ENCODE measurements at places on chromosomes 5 and 9. TPM values are rescaled to one million over a fixed set of nuclear protein-coding genes. Genes with fewer than 3 reads are reported as not detected.

PCDHB16 gene
- total RNA-seq, result not detected

DNA sequence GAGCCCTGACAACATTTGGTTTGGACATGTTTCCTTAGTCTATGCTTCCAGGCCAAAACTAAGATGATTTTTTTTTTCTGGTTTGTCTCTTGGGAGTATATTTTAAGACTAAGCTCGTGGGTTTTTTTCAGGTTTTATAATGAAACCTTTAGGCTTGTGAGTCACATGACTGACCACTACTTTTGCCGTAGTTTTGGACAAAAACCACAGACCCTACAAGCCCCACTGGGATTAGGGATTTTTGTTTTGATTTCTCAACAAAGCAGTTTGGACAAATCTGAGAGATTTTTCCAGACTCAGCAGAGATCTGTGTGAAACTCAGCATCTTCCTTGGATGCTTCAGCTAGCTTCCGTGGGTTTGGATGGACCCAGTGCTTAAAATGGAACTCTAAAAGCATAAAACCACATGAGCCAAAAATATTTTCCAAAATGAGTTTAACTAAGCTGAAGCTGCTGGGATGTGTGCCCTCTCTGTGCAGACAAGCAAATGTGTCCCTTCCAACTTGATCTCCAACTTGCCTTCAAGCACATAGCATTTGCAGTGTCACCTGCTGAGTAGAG, 70.3 kb upstream of the SMIM15 start:
- H3K27ac ChIP-seq, result no peak overlapping the region
- H3K36me3 ChIP-seq, result no peaks in the 10 kb centered on the region
- peaks cover 1% of the 10 kb centered on the region for H3K27me3 ChIP-seq
- DNase-seq, result no peak

- peak; percentile 33 for DNase-seq
- H3K27me3 ChIP-seq, result peaks cover 24% of the 10 kb centered on the region
- no peaks in the 10 kb centered on the region for H3K4me1 ChIP-seq
Measured at GRCh38 chr9:95552814-95553546, 36.2 kb upstream of the PTCH1 start.

GRCh38 chr9:96626912-96627311, 7.3 kb upstream of the CDC14B start:
- no peak overlapping the region for H3K4me3 ChIP-seq
- no peak for DNase-seq
- H3K36me3 ChIP-seq, result no peaks in the 10 kb centered on the region
- H3K4me1 ChIP-seq, result peaks cover 6% of the 10 kb centered on the region

GRCh38 chr5:133440467-133441115, 171.8 kb downstream of the FSTL4 start:
- DNase-seq, result no peak
- no peaks in the 10 kb centered on the region for H3K4me1 ChIP-seq
- H3K27ac ChIP-seq, result no peak overlapping the region

DNA sequence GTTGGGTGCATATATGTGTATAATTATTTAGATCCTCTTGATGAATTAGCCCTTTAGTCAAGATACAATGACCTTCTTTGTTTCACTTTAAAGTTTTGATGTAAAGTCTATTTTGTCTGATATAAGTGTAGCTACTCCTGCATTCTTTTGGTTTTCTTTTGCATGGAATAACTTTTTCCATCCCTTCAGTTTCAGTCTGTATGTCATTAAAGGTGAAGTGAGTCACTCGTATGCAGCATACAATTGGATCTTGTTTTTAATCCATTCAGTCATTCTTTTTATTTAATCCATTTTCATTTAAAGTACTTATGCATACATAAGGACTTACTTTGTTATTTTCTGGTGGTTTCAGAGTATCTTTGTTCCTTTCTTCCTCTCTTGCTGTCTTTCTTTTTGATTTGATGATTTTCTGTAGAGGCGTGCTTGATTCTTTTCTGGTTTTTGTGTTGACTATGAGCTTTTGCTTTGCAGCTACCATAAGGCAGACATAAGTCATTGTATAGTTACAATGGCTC, 36.3 kb upstream of the FAM120A start:
- no peak overlapping the region for H3K27ac ChIP-seq
- no peaks in the 10 kb centered on the region for H3K4me1 ChIP-seq
- H3K36me3 ChIP-seq, result peaks cover 4% of the 10 kb centered on the region
- DNase-seq, result no peak

DNA sequence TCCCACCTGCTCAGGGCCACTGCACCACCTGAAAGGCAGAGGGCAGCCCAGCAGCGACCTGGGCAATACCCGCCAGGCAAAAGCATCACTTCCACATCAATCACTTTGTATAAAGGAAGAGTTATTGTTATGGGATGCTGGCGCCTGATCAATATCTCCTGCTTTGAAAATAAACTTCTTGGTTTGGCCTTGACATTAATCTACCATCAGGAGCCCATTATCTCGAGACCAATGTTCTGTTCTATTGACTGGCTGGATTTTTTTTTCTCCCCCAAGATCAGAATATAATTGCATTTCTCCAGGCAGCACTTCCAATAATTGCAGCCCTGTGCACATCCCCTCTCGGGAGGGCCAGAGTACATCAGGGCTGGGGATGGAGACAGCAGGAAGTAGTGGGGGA, 44.4 kb upstream of the SAP30L start:
- no peak for DNase-seq
- no peak overlapping the region for H3K27ac ChIP-seq
- H3K4me3 ChIP-seq, result no peak overlapping the region
- H3K27me3 ChIP-seq, result no peaks in the 10 kb centered on the region

DNA sequence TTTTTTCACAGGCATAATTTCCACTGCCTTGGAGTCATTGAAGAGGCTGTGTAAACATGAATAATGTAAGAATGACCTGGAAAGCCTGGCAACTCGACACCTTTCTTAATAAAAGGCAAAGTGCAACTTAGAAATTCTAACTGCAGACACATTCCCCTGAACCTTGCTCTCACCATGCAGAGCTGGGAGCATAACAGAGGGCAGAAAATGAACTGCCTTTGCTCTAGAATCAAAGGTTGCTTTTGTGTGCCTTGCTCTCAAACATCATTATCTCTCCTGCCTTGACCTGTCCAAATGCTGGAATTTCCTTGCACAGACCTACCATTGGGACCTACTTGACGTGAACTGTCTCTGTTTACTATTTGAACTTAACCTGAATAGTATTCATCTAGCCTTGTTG, 462.0 kb upstream of the ZNF462 start:
- DNase-seq, result no peak
- no peaks in the 10 kb centered on the region for H3K36me3 ChIP-seq
- no peaks in the 10 kb centered on the region for H3K27me3 ChIP-seq
- no peak overlapping the region for H3K4me3 ChIP-seq
- H3K27ac ChIP-seq, result no peak overlapping the region
- H3K4me1 ChIP-seq, result no peaks in the 10 kb centered on the region

Data from activated CD4-positive, alpha-beta memory T cell treated with anti-CD3 and anti-CD28 coated beads for 36 hours (primary cell).